ENCODE measurements at places on chromosomes 13 and 19.
A peak's percentile ranks its signal among the peaks of the same experiment; 100 is the strongest.

DNA sequence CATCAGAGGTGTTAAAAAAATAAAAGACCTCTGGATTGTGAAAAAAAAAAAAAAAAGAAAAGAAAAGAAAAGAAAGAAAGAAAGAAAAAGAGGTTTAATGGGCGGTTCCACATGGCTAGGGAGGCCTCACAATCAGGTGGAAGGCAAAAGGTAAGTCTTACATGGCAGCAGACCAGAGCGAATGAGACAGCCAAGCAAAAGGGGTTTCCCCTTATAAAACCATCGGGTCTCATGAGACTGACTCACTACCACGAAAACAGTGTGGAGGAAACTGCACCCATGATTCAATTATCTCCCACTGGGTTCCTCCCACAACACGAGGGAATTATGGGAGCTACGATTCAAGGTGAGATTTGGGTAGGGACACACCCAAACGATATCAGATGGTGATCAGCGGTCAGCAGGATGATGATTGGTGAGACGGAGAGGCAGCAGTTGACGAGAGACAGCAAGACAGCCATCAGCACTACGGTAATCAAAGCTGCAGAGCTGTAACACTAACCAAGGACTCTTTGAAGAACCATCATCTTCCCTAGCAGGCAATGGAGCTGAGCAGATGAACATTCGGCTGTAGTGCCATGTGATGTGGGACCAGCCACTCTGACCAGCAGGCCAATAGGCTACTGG, 3.9 kb upstream of the CD209 start:
- H3K27me3 ChIP-seq, result no peaks in the 10 kb centered on the region
- no peaks in the 10 kb centered on the region for H3K4me1 ChIP-seq
- DNase-seq, result no peak
- H3K36me3 ChIP-seq, result no peaks in the 10 kb centered on the region

DNA sequence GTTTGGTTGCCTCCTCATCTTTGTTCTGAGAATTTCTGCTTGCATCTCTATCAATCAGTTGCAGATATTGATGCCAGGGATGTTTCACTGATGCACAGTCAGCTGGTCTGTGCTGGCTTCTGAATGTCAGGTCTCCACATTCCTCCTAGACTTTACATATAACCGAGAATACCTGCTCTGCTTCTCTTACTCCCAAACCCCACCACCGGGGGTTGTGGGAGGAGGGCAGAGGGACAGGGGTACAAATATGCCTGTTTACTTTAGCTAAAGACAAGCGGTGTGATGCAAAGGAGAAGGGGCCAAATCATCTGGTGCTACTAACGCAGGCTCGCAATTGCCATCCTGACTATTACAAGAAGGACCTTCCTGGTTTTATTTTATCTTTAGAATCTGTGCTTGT, 17.4 kb upstream of the KLHL1 start:
- H3K4me1 ChIP-seq, result no peaks in the 10 kb centered on the region
- H3K27me3 ChIP-seq, result no peaks in the 10 kb centered on the region
- no peak overlapping the region for H3K4me3 ChIP-seq
- DNase-seq, result no peak
- no peaks in the 10 kb centered on the region for H3K36me3 ChIP-seq

GRCh38 chr19:1028062-1028926, 1.9 kb downstream of the CNN2 start:
- H3K36me3 ChIP-seq, result peaks cover 3% of the 10 kb centered on the region
- no peaks in the 10 kb centered on the region for H3K4me1 ChIP-seq
- peak overlapping the region; percentile 92 for H3K4me3 ChIP-seq
- DNase-seq, result peak; percentile 94
- no peaks in the 10 kb centered on the region for H3K27me3 ChIP-seq

DNA sequence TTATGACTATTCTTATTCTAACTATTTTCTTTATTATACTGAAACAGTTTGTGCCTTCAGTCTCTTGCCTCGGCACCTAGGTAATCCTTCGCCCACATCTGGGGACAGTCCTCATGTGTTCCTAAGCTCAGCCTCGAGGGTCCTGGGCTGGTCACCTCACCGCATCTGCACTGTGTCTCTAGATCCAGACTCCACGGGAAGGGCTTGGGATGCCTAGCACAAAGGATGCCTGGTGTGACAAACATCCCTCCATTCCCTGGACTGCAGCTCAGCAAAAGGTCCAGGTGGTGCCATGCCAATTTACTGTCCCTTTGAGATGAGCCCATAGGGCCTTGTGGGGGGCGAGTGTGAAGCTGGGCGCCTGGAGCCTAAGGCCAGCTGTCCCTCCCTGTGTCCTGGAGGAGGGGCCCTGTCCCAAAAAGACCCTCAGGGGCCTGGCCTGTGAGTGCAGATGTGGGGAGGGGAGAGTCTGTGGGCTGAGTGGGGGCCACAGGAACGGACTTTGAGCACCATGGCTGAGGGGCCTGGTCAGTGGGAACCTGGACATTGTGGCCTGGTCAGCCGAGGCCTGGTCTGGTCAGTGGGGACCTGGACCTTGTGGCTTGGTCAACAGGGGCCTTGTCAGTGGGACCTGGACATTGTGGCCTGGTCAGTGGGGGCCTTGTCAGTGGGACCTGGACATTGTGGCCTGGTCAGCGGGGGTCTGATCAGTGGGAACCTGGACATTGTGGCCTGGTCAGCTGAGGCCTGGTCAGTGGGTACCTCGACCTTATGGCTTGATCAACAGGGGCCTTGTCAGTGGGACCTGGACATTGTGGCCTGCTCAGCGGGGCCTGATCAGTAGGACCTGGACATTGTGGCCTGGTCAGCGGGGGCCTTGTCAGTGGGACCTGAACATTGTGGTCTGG, 45.1 kb upstream of the TPM4 start:
- no peaks in the 10 kb centered on the region for H3K36me3 ChIP-seq
- H3K27ac ChIP-seq, result no peak overlapping the region
- DNase-seq, result no peak
- H3K4me3 ChIP-seq, result no peak overlapping the region
- H3K27me3 ChIP-seq, result no peaks in the 10 kb centered on the region

- peaks cover 7% of the 10 kb centered on the region for H3K4me1 ChIP-seq
- H3K4me3 ChIP-seq, result peak overlapping the region; percentile 68
- no peaks in the 10 kb centered on the region for H3K27me3 ChIP-seq
Measured at GRCh38 chr19:36838784-36839324, 667 bp upstream of the ZNF790 start.

DNA sequence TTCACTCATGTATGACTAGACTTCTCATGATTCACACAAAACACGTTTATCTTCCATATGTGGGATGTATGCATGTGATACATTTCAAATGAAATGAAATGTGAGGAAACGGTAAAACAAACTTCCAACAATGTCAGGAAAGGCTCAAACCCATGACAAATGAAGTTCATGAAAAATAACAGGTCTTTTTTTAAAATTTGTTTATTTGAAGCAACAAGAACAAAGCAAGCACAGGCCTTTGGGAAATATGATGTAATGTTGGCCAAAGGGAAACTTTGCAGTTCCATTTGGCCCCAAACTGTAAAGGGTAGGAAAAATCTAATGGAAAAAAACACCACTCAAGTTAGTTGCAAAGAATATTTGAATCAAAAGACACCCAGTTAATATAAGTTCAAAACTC, 463.8 kb upstream of the ARGLU1 start:
- DNase-seq, result no peak
- H3K27me3 ChIP-seq, result no peaks in the 10 kb centered on the region
- no peak overlapping the region for H3K27ac ChIP-seq
- no peaks in the 10 kb centered on the region for H3K36me3 ChIP-seq
- H3K4me1 ChIP-seq, result peaks cover 8% of the 10 kb centered on the region

GRCh38 chr19:44623080-44623479, 9.7 kb downstream of the IGSF23 start:
- no peak overlapping the region for H3K27ac ChIP-seq
- no peaks in the 10 kb centered on the region for H3K36me3 ChIP-seq
- no peak overlapping the region for H3K4me3 ChIP-seq
- no peaks in the 10 kb centered on the region for H3K27me3 ChIP-seq
- no peak for DNase-seq

DNA sequence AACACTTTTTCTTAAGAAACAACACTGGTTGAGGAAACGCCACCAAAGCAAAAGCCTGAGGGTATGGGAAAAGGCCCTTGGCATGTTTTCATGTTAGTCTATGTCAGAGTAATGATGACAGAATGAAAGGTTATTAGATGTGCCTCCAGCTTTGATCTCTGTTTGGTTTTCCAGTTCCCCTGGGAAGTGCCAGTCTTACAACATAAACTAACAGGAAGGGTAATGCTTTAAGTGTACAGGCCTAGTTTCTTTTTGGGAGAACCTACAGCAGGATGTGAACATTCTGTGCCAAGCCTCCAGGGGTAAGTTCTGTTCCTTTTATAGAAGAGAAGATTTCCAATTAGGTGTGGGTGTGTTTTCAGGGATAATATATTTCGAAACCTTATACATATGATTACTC, 121.7 kb downstream of the FNDC3A start:
- no peak overlapping the region for H3K4me3 ChIP-seq
- no peaks in the 10 kb centered on the region for H3K4me1 ChIP-seq

DNA sequence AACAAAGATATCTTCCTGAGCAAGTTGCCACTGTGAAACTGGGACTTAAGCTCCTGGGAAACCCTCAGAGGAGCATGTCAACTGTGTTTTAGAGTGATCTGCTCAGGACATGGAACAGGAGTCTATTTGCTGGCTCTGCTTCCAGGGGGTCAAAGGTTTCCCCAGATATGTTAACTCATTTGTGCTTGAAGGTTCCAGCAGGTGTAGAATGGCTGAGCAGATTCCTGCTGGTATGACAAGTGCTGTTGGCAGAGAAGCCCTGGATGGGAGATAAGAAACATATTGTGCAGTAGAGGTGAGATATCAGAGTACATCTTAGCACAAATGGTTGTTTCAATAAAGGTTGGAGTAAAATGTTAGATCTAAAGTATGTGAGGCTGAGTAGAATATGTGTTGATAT, 282.7 kb upstream of the DACH1 start:
- no peak for DNase-seq
- H3K4me3 ChIP-seq, result no peak overlapping the region
- H3K27ac ChIP-seq, result no peak overlapping the region

DNA sequence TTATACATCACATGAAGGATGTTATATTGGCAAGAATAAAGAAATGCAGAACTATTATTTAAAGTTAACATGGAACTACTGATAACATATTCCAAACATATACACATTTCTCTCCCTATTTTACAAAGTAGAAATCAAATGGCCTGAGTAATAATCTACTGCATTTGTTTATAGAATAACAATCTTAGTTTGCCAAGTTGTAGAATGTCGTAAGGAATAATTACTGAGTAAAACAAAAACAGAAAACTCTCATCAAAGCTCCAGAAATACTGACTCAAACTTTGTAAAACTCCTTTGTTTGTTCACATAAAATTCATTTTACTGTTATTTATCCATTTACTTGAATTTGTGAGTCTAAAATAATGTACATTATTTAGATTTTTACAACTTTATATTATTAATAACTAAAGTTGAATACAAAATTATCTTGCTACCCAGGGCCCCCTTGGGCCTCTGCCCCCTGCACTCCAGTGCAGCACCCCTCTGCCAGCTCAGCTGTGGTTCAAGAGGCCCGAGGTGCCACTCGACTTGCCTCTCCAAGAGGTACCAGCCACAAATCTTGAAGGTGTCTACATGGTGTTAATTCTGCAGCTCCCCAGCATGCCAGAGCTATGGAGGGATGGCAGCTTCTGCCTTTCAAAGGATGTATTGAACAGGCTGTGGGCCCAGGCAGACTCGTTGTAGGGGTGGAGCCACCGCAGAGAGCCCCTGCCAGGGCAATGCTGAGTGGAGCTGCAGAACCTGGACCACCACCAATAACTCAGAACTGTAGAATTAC, 2819.7 kb downstream of the PCDH9 start:
- H3K4me1 ChIP-seq, result no peaks in the 10 kb centered on the region
- H3K27me3 ChIP-seq, result no peaks in the 10 kb centered on the region

GRCh38 chr19:54307389-54308020, 5.5 kb downstream of the LILRA5 start:
- no peak for DNase-seq
- no peaks in the 10 kb centered on the region for H3K36me3 ChIP-seq
- no peak overlapping the region for H3K4me3 ChIP-seq
- H3K4me1 ChIP-seq, result no peaks in the 10 kb centered on the region
- H3K27ac ChIP-seq, result no peak overlapping the region

DNA sequence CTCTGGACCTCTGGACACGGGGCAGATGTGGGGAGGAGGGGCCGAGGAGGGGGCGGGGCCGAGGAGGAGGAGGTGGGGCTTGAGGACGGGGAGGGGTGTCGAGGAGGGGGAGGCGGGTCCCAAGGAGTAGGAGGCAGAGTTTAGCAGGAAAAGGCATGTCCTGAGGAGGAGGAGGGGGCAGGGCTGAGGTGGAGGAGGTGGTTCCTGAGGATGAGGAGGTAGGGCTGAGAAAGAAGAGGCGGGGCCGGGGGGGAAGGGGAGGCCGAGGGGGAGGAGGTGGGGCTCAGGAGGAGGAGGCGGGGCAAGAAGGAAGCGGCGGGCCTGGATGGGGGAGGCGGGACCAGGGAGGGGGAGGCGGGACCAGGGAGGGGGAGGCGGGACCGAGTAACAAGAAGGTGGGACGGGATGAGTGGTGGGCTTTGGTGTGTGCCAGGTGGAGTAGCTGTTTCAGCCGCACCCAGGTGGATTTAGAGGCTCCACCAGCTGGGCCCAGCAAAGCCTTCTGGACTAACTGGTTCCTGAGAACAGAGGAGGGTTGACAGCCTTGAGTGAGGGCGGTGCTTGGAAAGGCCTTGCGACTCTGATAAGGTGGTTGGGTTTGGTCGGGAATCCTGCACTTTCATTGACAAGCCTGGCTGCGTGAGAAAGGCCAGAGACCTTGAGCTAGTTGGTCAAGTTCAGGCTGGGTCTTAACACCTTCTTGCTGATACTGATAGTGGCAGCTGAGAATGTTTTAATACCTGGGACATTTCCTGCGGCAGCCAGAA, 7.7 kb downstream of the TECR start:
- H3K27ac ChIP-seq, result no peak overlapping the region
- no peaks in the 10 kb centered on the region for H3K27me3 ChIP-seq
- DNase-seq, result peak; percentile 95
- H3K4me1 ChIP-seq, result no peaks in the 10 kb centered on the region
- no peak overlapping the region for H3K4me3 ChIP-seq

- no peaks in the 10 kb centered on the region for H3K36me3 ChIP-seq
- peaks cover 21% of the 10 kb centered on the region for H3K4me1 ChIP-seq
- peaks cover 21% of the 10 kb centered on the region for H3K27me3 ChIP-seq
- DNase-seq, result no peak
- H3K4me3 ChIP-seq, result no peak overlapping the region
- no peak overlapping the region for H3K27ac ChIP-seq
Measured at GRCh38 chr19:46294494-46294893, 2.3 kb upstream of the HIF3A start.

- no peak overlapping the region for H3K27ac ChIP-seq
- H3K27me3 ChIP-seq, result no peaks in the 10 kb centered on the region
- no peaks in the 10 kb centered on the region for H3K4me1 ChIP-seq
Measured at GRCh38 chr13:44843403-44843802, 145.9 kb downstream of the NUFIP1 start.

- H3K36me3 ChIP-seq, result no peaks in the 10 kb centered on the region
- H3K4me3 ChIP-seq, result no peak overlapping the region
- H3K27me3 ChIP-seq, result no peaks in the 10 kb centered on the region
- H3K4me1 ChIP-seq, result peaks cover 14% of the 10 kb centered on the region
- no peak overlapping the region for H3K27ac ChIP-seq
Measured at GRCh38 chr13:31982540-31982939, 49.0 kb upstream of the FRY start.

Data from neural progenitor cell (in vitro differentiated cells).